ENCODE measurements at places on chromosomes 1 and 21.

- DNase-seq = no peak
Observed at GRCh38 chr1:14949836-14950713, 203.5 kb upstream of the TMEM51 start.

GRCh38 chr1:109391157-109391556 lies 6.6 kb downstream of the SORT1 start:
- no peak for DNase-seq

GRCh38 chr1:209421978-209422680 lies 161.4 kb upstream of the CAMK1G start:
- DNase-seq = no peak

DNA sequence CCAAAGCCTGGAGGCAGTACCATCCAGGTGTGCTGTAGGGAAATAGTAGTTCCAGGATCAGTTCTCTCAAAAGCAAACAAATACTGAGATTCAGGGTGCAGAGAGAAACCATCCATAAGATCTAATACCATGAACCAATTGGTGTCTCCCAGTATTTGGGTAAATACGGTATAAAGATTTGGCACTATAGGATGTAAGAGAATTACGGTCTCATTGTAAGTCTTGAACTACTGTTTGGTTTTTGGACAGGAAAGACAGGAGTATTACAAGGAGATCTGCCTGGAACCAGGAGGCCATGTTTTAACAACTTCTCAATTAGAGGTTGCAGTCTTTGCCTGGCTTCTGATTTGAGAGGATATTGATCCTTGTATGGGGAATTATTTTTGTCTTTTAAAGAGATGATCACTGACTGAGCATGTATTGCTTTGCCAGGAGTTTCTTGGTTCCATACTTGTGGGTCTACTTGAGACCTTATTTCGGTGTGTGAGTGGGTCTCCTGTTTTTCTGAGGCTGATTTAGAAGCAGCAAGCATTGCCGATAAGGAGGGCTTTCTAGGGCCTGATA lies 10.2 kb downstream of the AADACL4 start:
- DNase-seq = no peak

DNA sequence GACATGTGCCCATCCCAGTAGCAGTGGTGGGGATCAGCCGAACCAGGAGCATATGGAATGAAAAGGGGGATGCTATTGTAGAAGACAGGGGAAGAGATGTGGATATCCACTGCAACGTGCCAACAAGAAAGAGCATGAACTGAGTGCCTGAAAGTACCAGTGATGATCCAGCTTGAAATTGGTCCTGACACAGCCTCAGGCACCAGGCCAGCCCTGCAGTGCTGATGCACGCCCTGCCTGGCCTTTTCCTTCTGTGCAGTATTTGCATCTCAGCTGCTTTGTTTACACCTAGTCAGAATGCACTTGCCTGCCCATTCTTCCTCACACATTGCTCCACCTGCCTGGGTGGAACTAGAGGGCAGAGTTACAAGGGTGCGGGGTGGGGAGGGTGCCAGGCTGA lies 50.3 kb upstream of the ARTN start:
- peak; percentile 74 for DNase-seq

GRCh38 chr1:151547119-151547899 lies 7.2 kb downstream of the TUFT1 start:
- DNase-seq = peak; percentile 84

DNA sequence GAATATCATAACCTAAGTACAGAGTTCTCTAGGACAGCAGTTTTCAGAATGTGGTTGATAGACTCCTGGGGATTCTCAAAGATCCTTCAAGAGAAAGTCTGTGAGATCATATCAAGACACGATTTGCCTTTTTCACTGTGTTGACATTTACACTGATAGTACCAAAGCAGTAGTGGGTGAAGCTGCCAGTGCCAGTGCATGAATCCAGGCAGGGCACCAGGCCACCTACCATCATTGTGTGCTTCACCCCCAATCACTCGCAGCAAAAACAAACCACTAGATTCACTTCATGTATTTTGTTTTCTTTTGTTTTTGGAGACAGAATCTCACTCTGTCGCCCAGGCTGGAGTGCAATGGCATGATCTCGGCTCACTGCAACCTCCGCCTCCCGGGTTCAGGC lies 23.9 kb downstream of the DNAJC16 start:
- DNase-seq = no peak

GRCh38 chr21:38878379-38879179 lies 72.8 kb downstream of the ETS2 start:
- no peak for DNase-seq

DNA sequence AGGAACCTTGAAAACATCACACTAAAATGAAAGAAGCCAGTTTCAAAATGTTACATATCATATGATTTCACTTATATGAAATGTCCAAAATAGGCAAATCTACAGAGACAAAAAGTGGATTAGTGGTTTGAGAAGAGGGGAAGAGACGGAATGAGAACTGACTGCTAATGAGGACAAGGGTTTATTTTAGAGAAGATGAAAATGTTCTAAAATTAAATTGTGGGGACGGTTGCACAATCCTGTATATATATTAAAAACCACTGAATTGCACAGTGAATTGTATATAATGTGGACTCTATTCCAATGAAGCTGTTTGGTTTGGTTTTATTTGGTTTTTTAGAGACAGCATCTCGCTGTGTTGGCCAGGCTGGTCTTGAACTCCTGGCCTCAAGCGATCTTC lies 35.6 kb downstream of the PRPF38A start:
- DNase-seq = no peak

DNA sequence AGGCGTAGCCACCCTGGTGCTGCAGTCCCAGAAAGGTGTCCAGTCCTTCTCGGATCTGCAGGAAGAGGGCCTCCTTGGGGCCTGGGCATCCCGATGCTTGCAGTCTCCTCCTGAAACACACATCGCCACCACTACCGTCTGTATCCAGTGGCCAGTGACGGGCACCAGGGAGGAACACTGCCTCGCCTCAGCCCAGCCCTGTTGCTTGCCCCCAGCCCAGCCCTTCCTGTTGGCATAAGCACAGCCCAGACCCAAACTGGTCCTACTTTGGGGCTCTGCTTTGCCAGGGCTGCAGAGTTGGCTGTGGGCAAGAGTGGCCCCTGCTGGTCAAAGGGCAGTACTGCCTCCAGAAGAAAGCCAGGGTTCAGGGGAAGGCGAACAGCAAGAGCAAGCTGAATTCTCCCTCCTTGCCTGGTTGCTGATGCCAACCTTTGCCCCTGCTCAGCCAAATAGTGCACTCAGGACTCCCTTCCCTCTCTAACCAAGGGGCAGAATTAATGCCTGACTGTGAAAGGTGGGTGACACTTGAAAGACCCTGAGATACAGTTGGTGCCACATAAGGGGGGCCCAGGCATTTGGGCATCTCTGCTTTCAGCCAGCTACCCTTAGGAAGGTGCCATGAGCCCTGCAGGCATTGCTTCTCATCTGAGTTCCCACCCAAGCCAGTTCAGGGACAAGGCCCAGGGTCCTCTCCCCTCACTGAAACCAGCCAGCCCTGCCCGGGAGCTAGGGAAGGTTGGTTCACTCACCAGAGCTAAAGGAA lies 11.1 kb upstream of the ARHGEF2 start:
- DNase-seq = peak; percentile 72

DNA sequence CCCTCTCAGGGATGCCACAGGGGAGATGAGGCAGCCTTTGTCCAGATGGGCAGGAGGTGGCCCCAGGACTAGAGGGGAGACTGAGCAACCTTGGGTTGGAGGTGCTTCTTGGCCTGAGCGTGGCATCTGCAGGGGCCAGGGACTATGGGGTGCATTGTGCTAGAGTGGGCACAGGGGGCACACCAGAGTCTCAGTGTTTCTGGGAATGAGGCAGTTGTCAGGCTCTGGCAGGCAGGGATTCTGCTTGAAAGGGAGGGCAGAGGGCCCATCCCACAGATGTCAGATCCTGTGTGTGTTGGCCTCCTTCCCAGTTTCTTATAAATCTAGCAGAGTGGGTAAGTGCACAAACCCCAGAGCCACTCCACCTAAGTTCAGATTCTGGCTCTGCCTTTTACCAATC lies 13.7 kb downstream of the LGR6 start:
- no peak for DNase-seq

- no peak for DNase-seq
Observed at GRCh38 chr1:205930799-205931281, 12.4 kb downstream of the SLC26A9 start.

DNA sequence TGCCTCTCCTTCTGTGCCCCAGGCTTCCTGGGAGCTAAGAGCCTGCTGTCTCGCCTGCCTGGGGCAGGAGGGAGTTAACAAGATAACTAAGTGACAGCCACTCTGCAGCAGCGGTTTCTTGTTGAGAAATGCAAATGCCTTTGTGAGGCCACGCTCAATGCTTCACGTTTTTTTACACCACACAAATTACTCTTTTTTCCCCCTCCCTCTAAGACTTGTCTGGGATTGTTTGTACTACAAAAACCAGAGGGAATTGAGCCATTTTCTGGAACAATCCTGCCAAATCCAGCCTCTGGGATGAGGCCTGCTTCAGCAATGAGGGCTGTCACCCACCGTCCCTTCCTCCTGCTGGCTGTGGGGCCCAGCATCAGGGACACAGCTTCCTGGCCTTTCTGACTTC lies 119.6 kb downstream of the ACTL8 start:
- no peak for DNase-seq

DNA sequence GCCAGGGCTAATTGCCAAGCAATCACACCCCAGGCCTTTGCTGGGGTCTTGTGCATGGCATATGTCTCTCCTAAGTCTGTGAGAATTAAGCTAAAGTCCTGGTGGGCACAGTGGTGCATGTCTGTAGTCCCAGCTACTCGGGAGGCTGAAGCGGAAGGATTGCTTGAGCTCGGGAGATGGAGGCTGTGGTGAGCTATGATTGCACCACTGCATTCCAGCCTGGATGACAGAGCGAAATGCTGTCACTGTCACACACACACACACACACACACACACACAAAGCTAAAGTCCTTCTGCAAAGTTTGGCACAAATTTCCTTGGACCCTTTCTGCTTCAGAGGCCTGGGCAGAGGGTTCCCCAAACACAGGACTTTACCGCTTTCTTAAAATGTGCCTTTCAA lies 31.3 kb upstream of the DNAJC11 start:
- no peak for DNase-seq

DNA sequence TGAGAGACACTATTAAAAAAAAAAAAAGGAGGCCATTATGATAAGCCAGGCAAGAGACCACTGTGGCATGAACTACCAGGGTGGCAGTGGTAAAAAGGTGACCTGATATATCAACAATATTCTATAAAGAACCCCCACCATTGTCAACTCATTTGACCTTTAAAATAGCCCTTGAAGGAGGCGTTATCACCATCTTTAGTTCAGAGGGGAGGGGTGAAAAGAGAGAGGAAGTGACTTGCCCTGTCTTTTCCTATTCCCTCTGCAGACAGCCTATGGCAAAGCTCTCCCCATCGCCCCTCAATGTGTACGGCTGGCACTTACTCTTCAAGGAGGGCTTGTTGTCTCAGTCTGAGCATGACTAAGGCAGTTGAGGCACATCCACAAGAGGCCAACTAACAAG lies 11.7 kb upstream of the SLFNL1 start:
- no peak for DNase-seq

- no peak for DNase-seq
Observed at GRCh38 chr21:28136656-28137255, 855.9 kb downstream of the LTN1 start.

DNA sequence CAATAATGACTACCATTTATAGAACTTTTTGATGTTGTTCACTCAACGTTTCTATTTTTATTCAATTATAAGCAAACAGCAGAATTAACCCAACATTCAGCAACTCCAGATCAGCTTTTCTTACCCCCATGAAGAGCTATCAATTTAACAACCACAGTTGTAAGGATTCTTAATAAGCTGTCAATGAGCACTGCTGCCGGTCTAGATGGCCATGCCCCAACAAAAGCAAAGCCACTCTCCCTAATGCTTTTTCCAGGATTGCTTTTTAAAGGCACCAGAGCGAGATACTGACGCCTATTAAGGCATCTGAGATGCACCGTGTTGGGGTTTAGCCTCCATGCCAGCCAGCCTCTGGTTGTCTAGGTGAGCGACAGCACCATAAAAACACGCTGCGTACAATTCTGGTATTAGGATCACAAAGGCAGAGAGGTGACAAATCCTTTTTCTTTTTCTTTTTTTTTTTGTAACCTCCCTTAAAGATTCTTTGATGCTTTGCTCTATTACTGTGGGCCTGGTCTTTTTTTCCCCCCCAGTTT lies 39.5 kb downstream of the PTPRC start:
- no peak for DNase-seq

DNA sequence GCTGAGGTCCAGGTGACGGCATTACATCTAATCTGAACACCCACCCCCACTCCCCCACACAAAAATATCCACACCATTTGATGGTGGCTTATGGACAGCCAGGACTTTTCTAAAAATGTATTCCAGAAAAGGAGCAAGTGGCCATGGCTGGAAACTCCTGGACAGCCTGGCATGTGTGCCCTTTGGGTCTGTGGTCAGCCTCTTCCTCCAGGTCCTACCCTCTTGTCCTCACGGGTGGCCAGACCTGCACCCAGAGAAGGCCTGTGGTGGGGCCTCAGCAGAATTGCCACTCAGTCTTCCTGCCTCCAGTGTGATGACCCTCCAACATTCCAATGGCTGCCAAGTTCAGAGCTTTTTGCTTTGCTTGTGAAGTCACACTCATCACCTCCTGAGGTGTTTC lies 600.6 kb downstream of the AJAP1 start:
- DNase-seq = no peak

DNA sequence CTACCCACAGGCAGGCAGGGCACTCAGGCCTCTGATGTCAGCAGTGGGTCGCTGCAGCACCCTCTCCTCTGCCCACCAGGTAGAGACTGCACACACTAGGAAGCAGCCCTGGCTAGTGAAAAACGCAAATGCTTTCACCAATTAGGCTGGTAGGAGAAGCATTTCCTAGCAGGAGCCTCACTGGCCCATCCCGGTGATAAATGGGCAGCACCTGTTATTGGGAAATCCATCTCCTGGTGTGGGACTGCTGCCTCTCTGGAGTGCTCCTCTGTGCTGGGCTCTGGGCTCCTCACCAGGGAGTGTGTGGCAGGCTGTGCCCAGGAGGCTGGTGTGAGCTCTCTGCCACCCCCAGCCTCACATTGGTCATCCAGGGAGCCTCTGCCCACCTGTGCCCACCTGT lies 28.6 kb downstream of the LRP8 start:
- no peak for DNase-seq

DNA sequence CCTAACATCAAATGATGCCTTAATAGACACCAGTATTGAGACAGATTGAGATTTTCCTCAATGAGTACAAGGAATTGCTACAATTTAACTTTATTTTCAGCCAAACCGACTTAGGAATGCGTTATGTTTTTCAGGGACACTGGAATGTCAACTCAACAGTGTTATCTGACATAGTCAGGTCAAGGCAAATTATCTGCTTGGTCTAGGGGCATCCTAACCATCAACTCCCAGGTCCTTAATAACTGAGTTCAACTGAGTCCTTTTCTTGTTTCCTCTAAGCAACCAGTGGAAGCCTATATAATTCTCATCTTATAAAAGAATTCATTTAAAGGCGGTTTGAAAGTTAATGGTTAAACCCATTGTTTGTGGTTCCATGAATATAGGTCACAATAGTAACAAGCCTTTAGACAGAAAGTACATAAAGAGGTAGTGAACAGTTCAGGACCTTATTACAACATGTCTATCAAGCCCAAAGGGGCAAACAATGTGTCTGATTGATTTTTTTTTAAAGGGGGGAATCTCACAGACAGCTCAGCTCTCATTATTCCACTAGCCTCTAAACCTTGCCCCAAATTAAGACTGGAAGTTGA lies 32.3 kb upstream of the NR5A2 start:
- DNase-seq = no peak

- no peak for DNase-seq
Observed at GRCh38 chr1:67792741-67793458, 40.4 kb downstream of the GNG12 start.

- peak; percentile 74 for DNase-seq
Observed at GRCh38 chr1:203328714-203329122, 22.2 kb downstream of the FMOD start.

- no peak for DNase-seq
Observed at GRCh38 chr1:167949785-167950184, 12.9 kb upstream of the MPC2 start.
